ENCODE measurements at places on chromosomes 3 and 15.

DNA sequence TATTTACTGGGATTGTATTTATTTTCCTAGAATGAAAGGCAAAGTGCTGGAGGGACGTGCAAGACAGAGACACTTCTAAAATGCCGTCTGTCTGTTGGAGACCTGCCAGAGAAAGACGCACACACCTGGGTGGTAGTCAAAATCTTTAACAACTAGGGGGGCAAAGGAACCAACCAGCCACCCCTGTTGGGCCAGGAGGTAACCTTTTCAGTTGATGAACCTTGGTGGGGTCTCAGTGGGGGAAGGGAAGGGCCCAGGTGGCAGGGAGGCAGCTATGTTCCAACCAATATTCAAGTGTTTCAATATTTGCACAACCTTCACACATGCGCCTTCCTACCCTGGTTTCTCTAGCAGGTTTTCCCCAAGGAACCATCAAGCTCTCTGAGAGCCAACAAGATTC is 99.0 kb downstream of the MEGF11 start:
- DNase-seq: no peak

- no peak for DNase-seq
Observed at GRCh38 chr3:13261892-13262291, 158.2 kb downstream of the NUP210 start.

- DNase-seq: no peak
Observed at GRCh38 chr15:62734706-62735105, 307.8 kb upstream of the TPM1 start.

GRCh38 chr15:48582452-48583247 is 62.9 kb downstream of the FBN1 start:
- no peak for DNase-seq

DNA sequence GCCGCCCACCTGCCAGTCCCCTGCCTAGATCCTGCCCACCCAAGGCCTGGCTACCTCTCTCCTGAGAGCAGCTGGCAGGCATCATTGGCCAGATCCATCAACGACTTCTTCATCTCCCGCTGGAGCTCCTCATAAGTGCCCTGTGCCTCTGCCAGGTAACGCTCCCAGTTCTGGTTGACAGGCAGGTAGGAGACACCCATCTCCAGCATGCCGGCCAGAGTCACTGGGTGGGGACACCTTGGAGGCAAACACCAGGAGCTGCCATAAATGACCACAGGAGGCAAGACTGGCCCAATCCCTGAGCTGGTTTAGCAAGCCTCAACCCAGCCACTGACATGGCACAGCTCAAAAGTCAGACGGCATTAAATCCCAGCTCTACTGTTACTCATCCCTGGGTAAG is 7.5 kb downstream of the POLG start:
- DNase-seq: no peak

- DNase-seq: no peak
Observed at GRCh38 chr3:31106912-31107311, 212.5 kb upstream of the GADL1 start.

- DNase-seq: no peak
Observed at GRCh38 chr3:193977622-193978021, 158.3 kb upstream of the HES1 start.

- DNase-seq: no peak
Observed at GRCh38 chr3:72013084-72013483, 228.1 kb upstream of the PROK2 start.

GRCh38 chr3:59266551-59266950 is 216.7 kb upstream of the CFAP20DC start:
- no peak for DNase-seq

GRCh38 chr3:55044486-55044885 is 116.6 kb upstream of the LRTM1 start:
- DNase-seq: no peak

DNA sequence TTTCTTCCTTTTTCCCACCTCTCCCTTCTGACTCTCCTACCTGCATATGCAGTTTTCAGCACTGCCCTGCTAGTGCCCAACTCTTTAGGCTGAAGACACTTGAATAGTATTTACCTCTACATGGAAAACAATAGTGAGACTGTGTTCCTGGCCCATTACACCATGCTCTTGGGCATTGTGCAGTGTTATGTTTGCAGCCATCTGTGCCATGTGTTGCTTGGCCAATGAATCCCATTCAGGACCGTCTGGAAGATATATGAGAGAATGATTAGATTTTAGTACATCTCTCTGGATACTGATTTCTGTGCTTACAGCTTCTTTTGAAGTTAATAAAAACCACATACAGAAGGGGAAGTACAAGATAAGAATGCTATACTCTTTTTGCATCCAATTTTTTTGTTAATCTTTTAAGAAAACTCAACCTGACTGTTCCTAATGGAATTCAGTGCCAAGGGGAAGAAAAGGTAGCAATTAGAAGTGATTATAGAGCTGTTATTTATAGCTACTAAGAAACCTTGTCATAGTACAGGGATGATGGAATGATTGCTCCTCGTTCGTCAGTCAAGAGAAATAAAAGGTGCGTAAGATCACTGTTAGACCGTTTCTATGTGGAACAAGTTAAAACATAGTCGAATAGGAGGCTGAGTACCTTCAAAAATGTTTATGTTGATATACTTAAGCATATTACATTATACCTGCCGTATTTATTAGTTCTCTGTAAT is 58.9 kb downstream of the TMEM41A start:
- DNase-seq: no peak

DNA sequence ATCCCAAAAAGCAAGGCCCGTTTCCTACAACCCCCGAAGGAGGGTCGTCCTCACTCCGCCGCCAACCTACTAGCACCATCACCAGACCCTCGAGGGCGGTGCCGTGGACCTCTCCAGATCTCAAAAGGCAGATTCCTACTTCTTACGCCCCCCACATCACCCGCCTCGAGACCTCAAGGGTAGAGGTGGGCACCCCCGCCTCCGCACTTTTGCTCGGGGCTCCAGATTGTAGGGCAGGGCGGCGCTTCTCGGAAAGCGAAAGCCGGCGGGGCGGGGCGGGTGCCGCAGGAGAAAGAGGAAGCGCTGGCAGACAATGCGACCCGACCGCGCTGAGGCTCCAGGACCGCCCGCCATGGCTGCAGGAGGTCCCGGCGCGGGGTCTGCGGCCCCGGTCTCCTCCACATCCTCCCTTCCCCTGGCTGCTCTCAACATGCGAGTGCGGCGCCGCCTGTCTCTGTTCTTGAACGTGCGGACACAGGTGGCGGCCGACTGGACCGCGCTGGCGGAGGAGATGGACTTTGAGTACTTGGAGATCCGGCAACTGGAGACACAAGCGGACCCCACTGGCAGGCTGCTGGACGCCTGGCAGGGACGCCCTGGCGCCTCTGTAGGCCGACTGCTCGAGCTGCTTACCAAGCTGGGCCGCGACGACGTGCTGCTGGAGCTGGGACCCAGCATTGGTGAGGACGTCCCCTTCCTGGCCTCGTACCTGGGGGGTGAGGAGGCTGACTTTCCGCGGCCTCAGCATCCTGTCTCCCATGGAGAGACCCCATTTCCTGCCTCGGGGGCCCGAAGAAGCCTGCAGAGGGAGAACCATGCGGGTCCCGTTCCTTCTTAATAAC is at the start of gene MYD88:
Gene MYD88, plus strand, starts transcription at position 313 of the 842 bp plus-strand sequence. Its CDS starts 40 bp downstream, at position 353.
- DNase-seq: peak; percentile 88

GRCh38 chr3:68504201-68504600 is 428.1 kb downstream of the TAFA4 start:
- DNase-seq: no peak

GRCh38 chr3:35639254-35640186 is at the start of gene ARPP21:
Gene ARPP21 (plus strand): TSS chr3:35639525. CDS start chr3:35681752, 42,227 bp downstream.
- DNase-seq: peak; percentile 30

- no peak for DNase-seq
Observed at GRCh38 chr3:69181592-69182211, 59.3 kb upstream of the LMOD3 start.

DNA sequence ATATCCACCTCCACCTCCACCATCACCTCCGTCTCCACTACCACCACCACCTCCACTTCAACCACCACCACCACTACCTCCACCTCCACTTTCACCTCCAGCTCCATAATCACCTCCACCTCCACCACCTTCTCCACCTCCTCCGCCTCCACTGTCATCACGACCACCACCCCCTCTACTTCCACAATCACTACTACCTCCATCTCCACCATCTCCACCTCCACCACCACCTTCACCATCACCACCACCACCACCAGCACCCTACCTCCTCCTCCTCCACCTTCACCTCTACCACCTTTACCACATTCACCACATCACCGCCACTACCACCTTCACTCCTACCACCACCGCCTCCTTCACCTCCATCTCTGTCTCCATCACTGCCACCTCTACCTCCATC is 435.7 kb downstream of the MCTP2 start:
- DNase-seq: no peak

DNA sequence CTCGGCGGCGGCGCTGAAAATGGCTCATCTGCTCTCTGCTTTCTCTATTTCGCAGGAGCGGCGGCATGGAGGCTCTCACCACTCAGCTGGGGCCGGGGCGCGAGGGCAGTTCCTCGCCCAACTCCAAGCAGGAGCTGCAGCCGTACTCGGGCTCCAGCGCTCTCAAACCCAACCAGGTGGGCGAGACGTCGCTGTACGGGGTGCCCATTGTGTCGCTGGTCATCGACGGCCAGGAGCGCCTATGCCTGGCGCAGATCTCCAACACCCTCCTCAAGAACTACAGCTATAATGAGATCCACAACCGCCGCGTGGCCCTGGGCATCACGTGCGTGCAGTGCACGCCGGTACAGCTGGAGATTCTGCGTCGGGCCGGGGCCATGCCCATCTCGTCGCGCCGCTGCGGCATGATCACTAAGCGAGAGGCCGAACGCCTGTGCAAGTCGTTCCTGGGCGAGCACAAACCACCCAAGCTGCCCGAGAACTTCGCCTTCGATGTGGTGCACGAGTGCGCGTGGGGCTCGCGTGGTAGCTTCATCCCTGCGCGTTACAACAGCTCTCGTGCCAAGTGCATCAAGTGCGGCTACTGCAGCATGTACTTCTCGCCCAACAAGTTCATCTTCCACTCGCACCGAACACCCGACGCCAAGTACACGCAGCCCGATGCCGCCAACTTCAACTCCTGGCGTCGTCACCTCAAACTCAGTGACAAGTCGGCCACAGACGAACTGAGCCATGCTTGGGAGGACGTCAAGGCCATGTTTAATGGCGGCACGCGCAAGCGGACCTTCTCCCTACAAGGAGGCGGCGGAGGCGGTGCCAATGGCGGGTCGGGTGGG is 790 bp downstream of the SKOR1 start:
- DNase-seq: peak; percentile 47

- no peak for DNase-seq
Observed at GRCh38 chr3:111979434-111980038, 710 bp downstream of the ABHD10 start.

DNA sequence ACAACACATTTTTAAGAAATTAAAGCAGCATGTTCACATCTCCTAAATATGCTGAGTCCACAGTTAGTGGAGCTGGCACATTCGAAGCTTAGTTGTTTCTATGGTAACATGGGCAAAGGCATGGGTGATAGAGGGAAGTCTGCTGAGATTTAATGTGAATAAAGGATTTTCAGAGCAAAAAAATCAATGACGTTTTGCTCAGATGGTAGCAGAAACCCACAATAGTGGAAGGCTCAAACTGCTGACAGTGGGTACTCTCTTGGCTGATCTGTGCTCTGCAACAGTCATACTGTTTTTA is 795.1 kb upstream of the ARPP21 start:
- no peak for DNase-seq

- no peak for DNase-seq
Observed at GRCh38 chr3:117252208-117252607, 542.6 kb downstream of the TUSC7 start.

DNA sequence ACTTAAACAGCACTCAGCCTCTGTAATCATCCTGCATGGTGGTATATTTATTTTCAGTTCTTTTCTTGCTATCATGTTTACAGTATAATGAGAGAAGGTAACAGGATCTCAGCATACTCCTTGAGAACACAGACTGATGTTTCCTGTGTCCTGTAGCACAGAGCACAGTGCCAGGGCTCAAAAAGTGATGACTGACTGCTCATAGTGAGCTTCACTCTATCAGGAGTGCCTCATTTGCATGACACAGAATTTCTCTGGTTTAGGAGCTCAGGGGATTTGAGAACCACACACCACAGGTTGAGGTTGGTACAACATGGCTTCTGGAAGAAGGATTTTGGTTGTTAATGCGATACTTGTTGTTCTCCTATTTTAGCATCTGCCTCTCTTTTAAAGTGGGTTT is 68.5 kb upstream of the SLC2A2 start:
- no peak for DNase-seq

GRCh38 chr15:25501828-25502446 is 63.1 kb upstream of the UBE3A start:
- no peak for DNase-seq

- no peak for DNase-seq
Observed at GRCh38 chr3:177286034-177286433, 88.8 kb upstream of the TBL1XR1 start.

- no peak for DNase-seq
Observed at GRCh38 chr3:112416391-112417212, 82.7 kb downstream of the BTLA start.

DNA sequence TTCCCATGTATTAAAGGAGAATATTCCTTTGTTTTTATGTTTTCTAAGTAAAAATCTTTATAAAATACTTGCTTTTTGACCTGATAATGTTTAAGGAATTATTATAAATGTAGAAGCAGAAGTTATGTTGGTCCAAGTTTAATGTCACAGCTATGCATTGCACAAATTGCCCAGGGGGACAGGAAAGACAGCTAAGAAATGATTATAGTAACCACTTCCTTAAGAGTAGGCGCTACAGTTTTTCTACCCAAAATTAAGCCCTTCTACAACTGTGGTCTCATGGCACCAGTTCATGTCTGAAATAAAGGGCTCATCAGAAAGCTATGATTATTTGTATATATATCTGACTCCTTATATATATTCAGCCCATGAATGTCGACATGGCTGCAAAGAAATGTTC is 176.4 kb downstream of the GBE1 start:
- DNase-seq: no peak

- DNase-seq: no peak
Observed at GRCh38 chr3:194906229-194906629, 220.5 kb downstream of the FAM43A start.

DNA sequence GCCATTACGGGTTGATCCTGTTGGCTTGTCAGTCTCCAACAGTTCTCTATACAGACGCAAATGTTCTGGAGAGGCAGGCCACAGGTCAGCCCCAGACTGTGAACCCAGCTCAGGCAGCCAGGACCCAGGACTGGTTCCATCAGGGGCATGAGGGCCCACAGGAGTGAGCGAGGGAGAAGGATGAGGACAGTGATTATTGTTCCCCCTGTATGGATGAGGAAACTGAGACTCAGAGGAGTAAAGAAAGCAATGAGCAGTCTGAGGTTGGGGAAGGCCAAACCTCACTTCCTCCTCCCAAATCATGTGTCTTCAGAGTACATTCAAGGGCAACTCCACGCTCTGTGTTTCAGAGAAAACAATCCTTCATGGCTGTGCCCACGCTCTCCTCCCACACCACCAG is 121.9 kb downstream of the RPLP1 start:
- peak; percentile 51 for DNase-seq

Measured in activated T-cell treated with anti-CD3 and anti-CD28 coated beads, Interleukin-2, amount 50 U/mL, for 24 hours (primary cell).